ENCODE measurements at places on chromosomes 5 and 9.
A peak's percentile ranks its signal among the peaks of the same experiment; 100 is the strongest.

DNA sequence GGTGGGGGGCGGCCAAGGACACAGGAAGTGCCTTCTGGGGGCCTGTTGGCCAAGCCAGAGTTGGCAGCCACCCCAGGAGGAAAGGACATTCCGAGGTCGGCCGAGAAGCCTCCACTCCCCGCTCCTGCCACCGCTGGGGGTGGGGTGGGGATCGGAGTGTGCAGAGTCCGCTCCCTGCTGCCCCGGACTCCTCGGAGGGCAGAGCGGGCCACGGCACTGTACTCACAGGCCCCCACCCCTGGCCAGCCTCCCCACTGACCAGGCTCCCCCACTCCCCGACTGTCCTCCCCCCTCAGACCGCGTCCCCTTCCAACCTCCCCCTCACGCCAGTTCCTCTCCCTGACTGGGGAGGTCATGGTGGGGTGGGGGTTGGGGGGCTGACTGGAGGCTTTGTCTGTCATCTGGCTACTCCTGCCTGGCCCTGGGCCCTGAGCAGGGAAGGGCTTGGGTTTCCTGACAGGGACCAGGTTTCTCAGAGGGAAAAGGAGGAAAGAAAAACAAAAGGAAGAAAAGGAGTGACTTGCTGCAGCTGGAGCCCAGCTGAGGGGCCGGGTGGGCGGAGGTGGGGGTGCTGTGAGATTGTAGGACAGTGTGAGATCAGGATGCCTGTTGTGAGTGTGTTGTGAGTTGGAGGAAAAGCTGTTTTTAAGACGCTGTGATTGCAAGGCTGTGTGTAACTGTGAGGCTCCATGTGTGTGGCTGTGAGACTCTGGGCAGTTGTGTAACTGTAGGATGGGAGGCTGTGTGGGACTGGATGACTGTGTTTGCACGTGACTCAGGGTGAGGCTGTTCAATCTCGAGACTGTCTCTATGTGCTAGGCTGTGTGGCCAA, 29.7 kb downstream of the CNTFR start:
- DNase-seq: peak; percentile 18

DNA sequence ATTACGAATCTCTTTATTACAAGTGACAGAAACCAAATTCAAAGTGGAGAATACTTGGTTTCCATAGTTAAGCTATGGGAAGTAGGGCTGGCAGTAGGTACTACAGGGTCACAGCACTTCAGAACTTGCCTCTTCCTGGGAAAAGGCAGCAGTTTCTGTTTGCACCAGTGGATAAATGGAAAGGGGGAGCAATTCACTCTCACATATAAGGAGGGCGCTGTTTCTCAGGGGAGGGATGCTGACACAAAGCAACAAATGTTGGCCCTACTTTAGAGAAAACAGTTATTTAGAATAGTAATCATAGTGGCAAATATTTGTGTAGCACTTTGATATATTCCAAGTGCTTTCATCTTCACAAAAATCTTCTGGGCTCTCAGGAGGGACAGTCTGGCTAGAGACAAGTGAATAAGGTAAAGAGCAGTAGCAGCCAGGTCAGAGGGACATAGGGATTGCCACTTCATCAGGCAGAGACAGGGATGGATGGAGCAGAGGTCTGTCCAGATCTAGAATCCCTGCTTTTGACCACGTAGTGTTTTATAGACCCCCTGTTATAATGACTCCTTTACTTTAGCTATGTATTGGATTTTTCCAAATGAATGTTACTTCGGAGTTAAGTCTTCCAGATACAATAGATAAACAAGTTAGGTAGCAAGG, 554.8 kb upstream of the SGCD start:
- no peak for DNase-seq

- DNase-seq: no peak
These were observed 124.9 kb downstream of the PPP2R2B start for GRCh38 chr5:146753641-146754040.

- DNase-seq: peak; percentile 44
These were observed 3.6 kb downstream of the AK1 start for GRCh38 chr9:127873886-127874285.

- no peak for DNase-seq
These were observed 71.7 kb upstream of the KLF9 start for GRCh38 chr9:70486127-70486526.

- no peak for DNase-seq
These were observed 109.4 kb downstream of the CMYA5 start for GRCh38 chr5:79798893-79799590.

GRCh38 chr5:160369990-160370712, at the start of gene C1QTNF2:
Gene C1QTNF2, minus strand, starts transcription at chr5:160370626. Its CDS starts 15,615 bp downstream, at chr5:160355011.
- DNase-seq: peak; percentile 57

GRCh38 chr9:16964228-16964627, 93.8 kb upstream of the BNC2 start:
- DNase-seq: no peak

DNA sequence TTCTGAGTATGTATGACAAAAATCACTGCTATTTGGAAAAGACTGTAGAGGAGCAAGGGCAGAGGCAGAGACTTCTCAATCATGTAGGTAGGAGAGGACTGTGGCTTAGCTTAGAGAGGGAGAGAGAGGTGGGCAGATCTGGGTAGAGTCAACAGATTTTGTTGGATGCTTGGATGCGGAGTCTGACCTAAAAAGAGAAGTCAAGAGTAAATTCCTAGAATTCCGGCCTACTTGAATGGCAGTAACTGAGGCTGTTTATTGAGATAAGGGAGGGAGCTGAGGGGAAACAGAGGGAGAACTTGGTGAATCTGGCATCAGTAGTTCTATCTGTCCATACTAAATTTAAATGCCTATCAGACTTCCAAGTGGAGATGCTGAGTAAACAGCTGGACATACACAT, 2.4 kb downstream of the TICAM2 start:
- DNase-seq: no peak

DNA sequence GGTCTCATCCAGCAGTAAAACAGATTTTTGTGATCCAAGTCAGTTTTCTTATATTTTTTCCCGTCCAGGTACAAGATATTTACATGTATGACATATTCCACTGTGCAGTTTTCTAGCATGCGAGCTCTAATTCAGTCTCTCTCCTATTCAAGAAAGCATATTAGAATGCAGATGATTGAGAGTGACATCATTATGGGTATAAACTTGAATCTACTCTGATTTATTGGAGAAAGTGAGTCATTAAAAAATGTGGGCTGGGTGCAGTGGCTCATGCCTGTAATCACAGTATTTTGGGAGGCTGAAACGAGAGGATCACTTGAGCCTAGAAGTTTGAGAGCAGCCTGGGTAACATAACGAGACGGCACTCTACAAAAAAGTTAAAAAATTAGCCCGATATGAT, 6.2 kb downstream of the FER start:
- no peak for DNase-seq

- peak; percentile 88 for DNase-seq
These were observed 16.0 kb downstream of the ZNF462 start for GRCh38 chr9:106878934-106879333.

DNA sequence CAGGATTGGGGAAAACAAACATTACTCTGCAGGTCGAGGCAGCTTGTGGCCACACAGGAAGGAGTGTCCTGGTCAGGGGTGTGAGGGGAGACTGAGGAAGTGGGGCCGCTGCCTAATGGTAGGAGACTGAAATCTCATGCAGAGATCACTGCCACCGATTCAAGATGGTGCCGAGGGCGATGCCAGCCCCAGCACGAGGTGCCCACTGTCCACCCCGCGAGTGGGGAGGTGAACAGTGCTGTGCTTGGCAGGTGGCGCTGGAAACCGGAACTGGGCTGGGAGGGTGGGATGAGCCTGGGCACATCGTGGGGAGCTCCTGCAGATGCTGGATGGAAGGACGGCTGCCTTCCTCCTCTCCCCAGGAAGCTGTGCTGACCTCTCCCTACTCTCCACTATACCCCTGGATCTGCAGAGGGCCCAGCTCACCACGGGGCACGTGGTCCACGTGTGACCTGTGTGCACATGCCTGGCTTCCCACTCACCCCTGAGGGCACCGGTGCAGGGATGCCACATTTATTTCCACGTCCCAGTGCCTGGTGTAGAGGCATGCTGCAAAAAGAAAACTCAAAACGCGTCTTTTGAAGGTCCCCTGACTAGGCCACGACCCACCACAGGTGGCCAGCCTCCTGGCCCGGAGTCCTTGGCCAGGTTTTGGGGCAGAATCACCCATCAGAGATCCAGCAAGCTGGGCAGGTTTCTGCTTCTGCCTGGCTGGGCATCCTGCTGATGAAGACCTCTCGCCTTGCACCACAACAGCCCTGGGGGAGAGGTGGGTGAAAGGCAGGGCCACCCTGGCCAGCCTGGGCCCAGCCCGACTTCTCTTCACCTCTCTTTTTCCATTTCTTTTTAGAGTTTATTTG, 71.7 kb upstream of the FCN1 start:
- no peak for DNase-seq

DNA sequence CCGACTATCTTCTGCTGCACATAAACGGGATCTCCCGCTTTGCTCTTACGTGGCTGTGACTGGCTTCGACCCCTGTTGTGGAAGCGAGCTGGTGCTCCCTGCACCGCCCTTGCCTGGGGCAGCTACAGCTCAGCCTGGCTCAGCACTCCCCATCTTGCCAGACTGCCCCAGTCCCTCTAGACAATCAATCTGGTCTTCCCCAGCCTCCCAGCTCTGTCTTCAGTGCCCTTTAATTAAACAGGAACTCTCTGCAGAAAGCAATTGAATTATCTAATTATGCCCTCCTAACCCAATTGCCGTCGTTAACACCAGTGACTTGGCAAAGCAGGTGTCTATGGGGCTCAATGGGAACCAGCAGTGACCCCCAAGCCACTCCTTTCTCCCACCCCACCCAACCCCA, 18.9 kb upstream of the NTNG2 start:
- DNase-seq: no peak

GRCh38 chr5:179930788-179931473, 23.2 kb upstream of the TBC1D9B start:
- peak; percentile 30 for DNase-seq

DNA sequence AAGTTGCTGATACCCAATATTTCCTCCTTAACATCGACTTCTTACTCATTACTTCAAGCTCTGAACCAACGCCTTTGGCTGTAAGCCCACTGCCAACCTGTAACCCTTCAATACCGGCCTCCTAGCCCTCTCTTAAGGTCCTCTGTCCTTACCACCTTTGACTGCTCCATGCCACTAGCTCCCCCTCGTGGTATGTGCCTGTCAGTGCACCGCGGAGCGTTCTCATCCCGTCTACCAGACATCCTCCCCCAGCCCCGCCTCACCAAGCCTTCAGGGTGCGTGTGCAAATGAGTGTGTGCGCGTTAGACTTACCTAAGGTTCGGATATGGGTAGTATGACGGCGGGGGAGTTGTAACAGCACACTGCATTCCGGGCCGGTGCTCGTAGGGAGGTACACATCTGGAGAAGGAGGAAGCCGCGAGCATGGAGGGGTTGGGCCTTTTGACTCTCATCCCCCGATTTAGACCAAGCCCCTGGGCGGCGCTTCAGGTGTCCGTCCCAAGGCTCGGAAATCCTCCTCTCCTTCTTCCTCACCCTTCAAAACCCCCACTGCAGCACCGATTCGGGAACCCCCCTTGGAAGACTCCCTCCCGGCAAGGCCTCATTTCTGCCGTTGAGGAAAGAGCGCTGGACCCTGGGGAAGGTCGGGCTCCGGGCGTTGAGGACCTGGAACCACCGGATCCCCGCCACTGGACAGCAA, 2.8 kb upstream of the MYORG start:
- peak; percentile 92 for DNase-seq

- no peak for DNase-seq
These were observed 34.6 kb upstream of the PHF2 start for GRCh38 chr9:93541581-93542349.

DNA sequence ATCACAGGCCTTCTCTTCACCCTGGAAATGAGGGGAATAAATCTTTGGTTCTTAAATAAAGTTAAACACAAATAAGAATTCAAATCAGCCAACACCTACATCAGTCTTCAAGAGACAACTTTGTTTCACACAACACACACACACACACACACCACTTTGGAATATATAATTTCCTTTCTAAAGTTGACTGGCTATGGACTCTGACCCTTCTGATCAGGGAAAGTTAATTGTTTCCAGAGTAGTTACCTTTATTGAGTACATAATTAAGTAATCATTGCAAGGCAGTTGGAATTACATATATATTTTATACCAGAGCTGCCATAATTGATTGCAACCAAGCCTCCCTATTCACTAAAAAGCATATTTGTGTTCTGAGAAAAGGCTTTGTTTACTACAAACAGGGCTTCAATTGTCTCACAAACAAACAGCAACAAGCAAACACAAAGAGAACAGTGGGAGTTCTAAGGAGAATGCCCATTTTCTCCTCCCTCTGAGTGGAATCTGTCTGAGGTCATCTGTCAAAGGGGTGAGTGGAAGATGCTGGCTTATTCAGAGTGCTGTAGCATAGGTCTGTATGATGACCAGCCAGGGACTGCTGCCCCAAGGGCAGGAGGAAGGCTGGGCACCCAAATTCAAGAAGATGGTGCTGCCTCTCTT, 136.6 kb downstream of the SEMA6A start:
- no peak for DNase-seq

DNA sequence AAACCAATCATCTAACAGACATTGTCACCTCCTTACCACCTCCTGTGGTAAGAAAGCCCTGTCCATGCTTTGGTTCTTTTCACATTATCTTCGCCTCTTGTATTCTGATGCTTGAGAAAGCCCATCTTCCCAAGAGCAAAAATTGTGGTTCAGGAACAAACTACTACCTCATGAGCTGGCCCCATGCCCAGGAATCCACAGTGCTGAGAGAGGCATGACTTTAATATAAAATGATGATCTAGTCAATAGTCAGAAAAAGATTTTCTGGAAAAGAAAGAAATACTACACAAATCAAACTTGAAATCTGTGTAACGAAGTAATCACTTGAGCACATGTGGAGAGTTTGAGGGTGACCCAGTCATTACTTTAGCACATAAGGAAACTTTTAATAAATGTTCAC, 94.7 kb downstream of the FGF10 start:
- DNase-seq: no peak

GRCh38 chr5:1172007-1172581, 29.3 kb upstream of the SLC6A19 start:
- no peak for DNase-seq

GRCh38 chr5:133967124-133967523, 1.3 kb downstream of the C5orf15 start:
- no peak for DNase-seq

DNA sequence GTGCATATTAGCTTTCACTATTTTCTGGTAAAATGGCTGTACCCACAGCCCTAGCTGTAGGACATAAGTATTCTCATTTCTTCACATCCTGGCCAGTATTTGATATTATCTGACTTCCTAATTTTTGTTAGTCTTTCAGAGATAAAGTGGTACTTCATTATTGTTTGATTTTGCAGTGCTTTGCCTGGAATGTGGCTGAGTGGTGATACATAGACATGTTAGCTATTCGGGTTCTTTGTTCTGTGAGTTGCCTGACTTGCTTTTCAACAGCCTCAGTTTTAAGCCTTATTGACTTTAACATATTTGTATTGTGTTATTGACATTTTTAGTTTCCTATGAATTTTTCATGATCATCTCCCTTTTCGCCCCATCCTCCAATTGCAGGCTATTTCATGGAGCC, 161.1 kb downstream of the GABBR2 start:
- DNase-seq: no peak

GRCh38 chr5:142319105-142319504, 5.7 kb downstream of the SPRY4 start:
- no peak for DNase-seq

All from dermis blood vessel endothelial cell (primary cell).